ENCODE measurements at places on chromosomes 4 and X.
A peak's percentile ranks its signal among the peaks of the same experiment; 100 is the strongest.

- no peak for DNase-seq
Observed at GRCh38 chrX:72307646-72308051, 1.9 kb upstream of the CITED1 start.

DNA sequence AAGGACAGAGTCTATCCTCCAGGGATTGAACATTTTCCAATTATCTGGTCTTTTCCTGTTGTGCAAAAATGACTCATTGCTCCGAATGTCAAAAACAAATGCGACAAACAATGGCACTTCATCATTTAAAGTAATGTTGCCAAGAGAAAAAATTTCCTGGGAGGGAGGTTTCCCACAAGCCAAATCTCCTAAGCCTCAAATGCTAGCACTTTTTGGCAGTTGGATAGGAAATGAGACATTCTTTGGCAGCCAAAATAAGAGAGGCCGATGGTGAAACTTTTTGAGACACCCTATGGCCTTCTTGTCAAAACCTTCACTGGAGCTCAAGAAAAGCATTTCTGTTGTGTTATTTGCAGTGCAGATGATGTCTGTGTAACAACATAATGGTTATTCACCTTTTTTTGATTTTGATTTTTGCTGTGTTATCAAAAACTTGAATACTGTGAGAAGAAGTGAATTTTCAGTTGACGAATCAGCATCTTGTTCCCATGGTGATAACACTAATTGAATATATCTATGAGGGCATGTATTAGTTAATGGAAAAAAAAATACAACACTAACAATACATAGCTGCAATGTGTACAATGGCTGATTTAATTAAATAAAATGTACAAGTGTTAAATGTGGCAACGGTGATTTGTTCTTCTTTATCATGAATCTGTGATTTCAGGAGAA, 333.8 kb downstream of the ANK2 start:
- no peak for DNase-seq

DNA sequence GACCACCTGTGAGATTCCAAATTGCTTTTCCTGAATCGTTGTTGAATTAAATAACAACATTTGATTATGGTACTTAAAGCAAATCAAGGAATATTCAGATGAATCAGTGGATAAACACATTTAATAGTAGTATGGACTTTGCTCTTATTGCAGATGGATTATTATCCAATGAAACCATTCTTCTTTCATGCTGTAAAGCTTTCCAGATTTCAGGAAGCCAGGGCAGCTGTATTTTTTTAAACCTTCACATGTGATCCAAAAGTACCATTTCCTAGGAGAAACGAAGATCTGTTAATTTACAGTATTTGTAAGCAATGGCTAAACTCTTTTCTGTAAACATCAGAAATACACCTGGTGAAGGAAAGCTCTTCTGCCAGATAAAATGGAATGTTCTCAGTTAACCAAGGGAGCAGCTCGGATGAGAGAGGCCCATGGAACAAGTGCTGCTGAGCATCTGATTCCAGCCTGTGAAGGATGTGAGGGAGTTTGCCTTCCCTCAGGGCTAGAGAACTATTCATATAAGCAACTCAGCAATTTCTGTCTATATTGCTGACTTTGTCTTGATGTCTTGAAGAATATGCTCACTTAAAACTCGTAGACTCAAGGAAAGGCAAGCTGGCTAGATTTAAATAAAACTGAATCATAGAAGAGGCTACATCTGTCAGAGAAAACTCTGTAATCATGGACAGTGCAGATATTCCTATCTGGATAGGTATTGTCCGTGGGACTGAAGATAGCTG, 94.4 kb upstream of the LIMCH1 start:
- DNase-seq: no peak

GRCh38 chr4:76943129-76943620, 6.4 kb upstream of the SEPTIN11 start:
- DNase-seq: no peak

DNA sequence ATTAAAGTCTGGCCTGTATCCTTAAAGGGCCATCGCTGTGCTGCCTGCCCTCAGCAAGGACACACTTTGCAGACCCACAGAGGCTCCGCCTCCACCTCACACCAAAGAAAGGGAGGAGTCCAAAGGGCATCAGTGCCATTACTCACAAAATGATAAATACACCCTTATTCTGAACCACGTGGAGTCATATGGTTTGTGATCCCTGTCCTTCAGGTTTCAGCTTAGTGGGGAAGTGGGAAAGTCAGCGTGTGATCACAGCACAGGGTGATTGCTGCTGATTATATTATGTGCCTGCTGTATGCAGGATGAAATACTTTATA, 35.9 kb upstream of the MSANTD1 start:
- DNase-seq: no peak

DNA sequence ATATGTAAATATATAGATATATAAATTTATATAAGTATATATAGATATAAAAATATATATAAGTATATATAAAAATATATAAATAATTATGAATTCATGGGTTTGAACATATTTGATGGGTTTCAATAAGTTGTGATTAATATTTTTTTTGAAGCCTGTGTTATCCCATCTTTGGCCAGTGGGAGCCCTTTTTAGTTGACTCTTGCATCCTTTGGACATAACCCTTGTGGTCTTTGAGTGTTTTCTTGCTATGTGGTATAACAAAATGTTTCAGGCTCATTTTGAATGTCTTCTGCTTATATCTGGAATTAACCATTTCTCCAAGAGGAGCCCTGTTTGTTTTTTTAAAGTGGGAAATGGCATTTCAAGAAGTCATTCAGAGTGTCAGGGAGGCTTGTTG, 15.2 kb downstream of the SNX25 start:
- DNase-seq: no peak

GRCh38 chrX:101803451-101803850, 128.4 kb downstream of the ZMAT1 start:
- no peak for DNase-seq

GRCh38 chrX:145881175-145881995, 63.8 kb downstream of the SLITRK2 start:
- no peak for DNase-seq

GRCh38 chr4:86970447-86971354, 35.9 kb downstream of the AFF1 start:
- DNase-seq: no peak

- no peak for DNase-seq
Observed at GRCh38 chrX:116198810-116199209, 28.3 kb downstream of the AGTR2 start.

DNA sequence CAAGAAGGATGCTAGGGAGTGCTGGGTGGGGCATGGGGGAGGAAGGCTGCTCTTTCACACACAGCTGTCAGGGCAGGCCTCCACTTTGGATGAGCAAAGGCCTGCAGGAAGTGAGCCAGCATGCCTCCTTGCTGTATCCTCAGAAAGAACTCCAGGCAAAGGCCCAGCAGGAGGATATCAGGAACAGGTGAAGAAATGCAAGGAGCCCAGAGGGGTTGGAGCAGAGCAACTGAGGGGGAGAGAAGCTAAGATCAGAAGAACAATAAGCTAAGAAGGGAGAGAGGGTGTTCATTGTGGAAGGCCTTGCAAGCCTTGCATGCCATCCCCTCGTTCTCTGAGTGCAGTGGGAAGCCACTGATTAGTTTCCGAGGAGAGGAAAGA, 115.1 kb downstream of the CAMK2D start:
- DNase-seq: no peak

DNA sequence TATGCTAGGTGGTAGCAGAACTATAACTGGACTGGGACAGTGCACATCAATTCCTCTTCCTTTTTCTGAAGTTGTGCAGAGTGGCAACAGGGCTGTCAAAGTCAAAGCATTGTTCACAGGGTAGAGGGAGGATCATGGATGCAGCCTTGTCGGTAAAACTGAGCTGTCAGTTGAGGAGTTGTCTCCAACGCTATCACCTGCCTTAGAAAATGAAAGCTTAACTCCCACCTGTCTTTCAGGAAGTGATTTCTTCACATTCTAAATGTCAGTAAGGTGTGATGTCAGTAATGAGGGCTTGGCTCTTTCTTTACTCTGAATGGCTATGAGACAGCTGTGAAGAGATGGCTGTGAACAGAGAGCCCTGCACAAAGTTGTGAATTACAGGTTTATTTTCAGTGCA, 66.4 kb upstream of the BANK1 start:
- DNase-seq: no peak

GRCh38 chrX:2521927-2522386, 21.2 kb upstream of the DHRSX start:
- DNase-seq: no peak

GRCh38 chr4:36043901-36044300, 200.4 kb downstream of the ARAP2 start:
- DNase-seq: no peak

DNA sequence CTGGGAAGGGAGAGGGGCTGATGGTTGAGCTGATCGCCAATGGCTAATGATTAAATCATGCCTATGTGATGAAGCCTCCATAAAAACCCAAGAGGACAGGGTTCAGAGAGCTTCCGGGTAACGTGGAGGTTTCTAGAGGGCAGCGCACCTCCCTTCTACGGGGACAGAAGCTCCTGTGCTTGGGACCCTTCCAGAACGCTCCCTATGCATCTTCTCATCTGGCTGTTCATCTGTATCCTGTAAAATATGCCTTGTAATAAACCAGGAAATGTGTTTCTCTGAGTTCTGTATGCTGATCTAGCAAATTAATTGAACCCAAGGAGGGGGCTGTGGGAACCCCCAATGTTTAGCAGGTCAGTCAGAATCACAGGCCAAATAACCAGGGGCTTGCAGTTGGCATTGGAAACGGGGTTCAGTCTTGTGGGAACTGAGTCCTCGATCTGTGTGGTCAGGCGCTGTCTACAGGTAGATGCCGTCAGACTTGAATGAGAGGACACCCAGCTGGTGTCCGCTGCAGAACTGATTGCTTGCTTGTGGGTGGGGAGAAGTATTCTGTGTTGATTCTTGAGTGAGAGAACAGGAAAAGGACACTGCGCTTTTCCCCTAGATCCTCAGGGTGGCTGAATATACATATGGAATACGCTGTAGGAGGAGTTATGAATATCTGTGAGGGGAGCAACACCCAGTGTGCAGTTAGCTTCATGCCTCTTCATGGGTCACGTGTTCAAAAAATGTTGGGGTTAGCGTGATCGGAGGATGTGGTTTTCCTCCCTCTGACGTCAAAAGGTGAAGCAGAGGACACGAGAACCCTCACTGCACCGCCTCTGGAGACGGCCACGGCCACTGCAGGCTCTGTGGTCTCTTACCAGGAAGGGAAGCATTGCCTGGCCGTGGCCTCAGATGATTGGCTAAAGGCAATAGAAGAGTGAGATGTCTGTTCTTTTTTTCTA, 29.2 kb downstream of the HTT-AS start:
- peak; percentile 65 for DNase-seq

DNA sequence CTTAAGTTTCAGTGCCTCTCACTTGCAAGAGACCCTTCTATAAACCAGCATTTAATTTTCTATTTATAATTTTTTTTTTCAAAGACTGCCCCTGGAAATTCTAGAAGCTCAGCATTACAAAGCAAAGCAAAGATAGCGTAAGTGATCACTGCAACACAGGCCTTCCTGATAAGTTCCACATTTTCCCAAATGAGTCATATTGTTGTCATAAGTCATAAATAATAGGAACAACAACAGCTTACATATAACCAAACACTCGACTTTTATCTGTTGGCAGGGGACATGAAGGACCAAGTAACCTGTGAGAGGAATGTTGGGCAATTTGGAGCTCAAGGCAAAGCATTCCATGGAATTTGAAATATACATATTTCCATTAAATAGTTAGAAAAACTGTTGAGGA, 815.5 kb downstream of the DMD start:
- DNase-seq: no peak

GRCh38 chr4:138005486-138005885, 236.7 kb downstream of the SLC7A11 start:
- DNase-seq: no peak

- DNase-seq: no peak
Observed at GRCh38 chr4:145690610-145691009, 10.7 kb downstream of the C4orf51 start.

DNA sequence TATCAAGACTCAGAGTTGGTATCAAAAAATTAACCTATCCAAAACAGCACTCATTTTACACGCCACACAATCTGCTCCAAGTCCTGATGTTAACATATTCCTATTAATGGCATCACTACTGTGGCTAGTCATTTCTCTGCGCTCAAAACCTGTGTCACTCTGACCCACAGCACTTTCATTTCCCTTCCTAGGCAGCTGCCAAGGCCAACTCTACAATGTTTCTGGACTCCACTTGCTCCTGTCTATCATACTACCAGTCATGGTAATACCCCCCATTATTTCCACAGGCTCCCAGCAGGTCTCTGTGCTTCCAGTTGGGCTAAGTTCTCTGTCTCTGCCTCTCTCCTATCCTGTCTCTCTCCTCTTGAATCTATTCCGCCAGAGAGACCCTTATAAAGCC, 323.6 kb downstream of the NR3C2 start:
- no peak for DNase-seq

DNA sequence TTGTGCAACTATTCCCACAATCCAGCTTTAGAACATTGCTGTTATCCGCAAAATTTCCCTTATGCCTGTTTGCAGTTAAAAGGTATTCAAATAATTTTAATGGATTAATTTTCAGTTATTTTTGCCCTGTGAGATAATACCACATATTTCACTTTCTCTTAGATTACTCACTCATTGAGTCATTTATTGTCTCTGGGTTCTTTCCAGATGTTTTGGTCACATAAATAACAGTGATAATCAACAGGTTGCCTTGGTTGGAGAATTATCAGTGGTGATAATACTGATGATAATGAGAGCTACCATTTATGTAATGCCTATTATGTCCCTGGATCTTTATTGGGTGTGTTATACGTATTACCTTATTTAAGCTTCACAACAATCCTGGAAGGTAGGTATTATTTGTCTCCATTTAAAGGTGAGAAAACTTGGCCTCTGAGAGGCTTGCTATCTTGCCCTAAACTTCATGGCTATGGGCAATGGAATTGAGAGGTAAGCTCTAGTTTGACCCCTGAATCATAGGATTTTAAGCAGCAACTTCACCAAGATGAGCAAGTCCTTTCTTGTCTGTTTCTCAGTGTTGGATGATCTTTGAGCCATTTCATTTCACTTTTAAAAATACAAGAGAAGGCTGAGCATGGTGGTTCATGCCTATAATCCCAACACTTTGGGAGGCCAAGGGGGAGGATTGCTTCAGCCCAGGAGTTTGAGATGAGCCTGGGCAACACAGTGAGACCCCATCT, 87.4 kb downstream of the KIT start:
- no peak for DNase-seq

DNA sequence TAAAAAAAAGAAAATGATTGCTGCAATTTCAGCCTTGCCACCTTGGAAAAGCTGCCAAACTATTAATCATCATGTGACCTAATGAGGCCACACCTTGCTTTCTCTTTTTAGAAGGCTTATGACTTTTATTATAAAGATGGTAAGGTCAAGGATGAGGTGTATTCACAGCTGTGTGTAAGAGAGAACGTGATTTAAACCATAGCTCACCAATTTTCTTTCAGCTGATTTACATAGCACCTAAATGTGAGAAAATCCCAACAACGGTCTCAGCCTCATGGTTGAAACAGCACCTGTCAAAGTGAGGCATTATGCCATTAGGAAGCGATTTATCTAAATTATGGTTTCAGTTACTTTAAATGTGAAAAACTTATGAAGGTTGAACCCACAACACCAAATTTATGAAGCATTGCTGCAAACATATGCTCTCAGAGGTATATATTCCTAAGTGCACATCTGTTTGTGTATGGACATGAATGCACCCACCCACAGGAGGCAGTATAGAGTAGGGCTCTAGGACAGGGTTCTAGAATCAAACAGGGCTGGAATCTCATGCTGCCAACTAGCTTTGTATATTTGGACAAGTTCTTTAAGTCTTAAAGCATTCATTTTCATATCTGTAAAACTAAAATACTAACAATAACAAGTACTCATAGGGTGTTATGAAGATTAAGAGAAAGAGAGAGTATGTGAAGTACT, 40.7 kb downstream of the ANXA3 start:
- no peak for DNase-seq
